NCI-H187 treated with DMSO at 0.1 percent for 48 hours (cell line): ENCODE measurements at places on chromosomes 6 and 20.

DNA sequence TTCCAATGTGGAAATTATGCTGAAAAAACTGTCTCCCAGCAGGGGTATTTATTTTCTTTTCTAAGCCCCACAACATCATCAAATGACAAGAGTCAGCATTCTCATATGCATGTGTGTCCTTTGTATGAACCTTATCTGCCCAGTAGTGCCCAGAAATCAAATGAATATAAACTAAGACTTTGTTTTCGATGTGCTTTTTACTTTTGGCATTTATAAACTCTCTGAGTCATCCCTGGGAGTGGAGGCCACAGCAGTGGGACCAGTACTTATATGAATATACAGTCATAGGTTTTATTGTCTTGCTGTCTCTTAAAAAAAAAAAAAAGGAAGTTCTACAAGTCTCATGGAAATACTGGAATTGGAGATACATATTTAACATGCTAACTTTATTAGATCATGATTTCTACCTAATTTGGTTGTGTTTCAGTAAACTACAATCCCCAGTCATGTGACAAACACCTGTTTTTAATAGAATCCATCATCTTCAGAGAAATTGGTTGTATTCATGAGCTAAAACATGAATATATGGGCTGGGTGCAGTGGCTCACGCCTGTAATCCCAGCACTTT lies 99.2 kb upstream of the TMEM181 start:
- DNase-seq, result no peak

DNA sequence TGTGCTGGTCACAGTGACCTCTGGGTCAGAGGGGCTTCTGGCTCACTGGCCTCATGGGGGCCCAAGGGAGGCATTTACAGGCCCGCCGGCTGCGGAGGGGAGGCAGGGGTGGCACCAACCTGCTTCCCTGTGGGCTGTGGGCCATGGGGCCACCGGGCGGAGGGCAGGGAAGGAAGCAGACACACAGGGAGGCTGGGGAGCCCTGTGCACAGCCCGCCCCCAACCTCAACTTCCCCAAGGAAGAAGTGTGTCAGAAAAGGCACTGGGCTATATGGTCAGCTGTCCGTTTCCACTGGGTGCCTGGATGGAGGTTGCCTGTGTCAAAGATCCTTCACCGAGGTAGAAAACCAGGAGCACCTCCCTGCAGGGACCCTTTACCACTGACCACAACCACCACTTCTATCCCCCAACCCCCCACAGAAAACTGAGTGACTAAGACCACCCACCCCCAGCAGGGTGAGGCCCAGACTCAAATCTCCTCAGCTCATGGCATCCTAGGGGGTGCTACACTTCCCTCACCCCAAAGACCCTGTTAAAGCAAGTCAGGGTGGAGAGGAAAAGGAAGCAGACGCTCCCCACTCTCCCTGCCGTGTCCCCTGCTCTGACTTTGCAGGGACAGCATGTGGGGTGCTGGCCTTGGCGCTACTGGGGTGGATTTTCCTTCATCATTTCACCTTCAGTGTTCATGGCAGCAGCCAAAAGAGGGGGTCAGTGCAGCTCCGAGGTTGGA lies 5.6 kb downstream of the CST3 start:
- no peak for DNase-seq

GRCh38 chr6:39228992-39229767 lies at the start of gene KCNK5:
Gene KCNK5 (minus strand): TSS chr6:39229475. CDS start chr6:39229111, 364 bp downstream.
- DNase-seq, result no peak

GRCh38 chr6:31734821-31735406 lies 1.4 kb downstream of the CLIC1 start:
- DNase-seq, result no peak

DNA sequence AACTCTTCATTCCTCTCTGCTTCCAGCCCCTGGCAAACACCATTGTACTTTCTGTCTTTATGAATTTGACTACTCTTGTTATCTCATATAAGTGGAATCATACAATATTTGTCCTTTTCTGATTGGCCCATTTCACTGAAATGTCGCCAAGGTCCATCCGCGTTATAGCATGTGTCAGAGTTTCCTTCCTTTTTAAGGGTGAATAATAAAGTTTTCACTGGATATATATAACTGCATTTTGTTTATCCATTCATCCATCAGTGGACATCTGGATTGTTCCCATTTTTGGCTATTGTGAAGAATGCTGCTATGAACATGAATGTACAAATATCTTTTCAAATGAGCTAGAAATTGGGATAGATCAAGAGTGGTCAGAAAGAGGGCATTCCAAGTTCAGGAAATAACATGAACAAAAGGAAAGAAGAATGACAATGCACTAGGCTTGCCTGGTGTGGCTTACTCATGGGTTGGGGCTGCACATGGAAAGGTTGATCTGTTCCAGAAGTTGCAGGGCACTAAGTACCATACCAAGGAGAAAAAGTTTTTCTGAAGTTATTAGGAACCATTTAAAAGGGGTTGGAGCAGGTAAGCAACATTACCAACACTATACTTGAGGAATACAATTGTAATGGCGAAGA lies 10.0 kb upstream of the L3MBTL3 start:
- no peak for DNase-seq

- DNase-seq, result no peak
These were observed 512.5 kb downstream of the BCKDHB start for GRCh38 chr6:80618953-80619352.

DNA sequence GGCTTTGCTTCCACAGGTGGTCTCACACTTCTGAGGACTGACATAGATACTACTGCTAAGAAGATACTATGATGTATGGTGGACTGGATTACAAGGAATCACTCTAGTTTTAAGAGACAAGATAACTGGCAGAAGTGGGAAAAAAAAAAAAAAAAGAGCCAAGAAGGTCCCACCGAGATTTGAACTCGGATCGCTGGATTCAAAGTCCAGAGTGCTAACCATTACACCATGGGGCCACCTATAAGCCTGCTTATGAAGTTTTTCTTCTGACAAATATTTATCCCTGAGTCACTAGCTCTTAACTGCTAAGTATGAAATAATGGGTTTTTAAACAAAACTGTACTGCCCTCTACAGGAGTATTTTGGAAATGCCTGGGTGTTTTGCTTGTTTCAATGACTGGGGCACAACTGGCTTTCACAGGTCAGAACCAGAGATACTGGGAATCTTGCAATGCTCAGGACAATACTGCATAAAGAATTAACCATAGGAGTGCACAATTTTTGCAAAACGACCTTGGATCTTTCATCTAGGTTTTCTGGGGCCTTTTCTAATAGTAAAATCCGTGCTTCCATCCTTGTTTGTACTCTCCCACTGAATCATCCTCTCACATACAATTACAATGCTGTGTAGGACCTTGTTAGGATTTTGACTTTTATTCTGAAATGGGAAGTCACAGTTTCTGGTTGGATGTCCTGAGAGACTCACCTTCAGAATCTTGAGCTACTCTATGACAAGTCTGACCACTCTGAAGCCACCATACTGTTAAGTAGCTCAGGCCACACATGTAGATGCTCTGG lies 116.3 kb downstream of the OR2B2 start:
- peak; percentile 58 for DNase-seq

- DNase-seq, result no peak
These were observed 23.3 kb downstream of the EDN3 start for GRCh38 chr20:59323731-59324130.

- DNase-seq, result no peak
These were observed 346.1 kb upstream of the CDH4 start for GRCh38 chr20:60905919-60906318.

DNA sequence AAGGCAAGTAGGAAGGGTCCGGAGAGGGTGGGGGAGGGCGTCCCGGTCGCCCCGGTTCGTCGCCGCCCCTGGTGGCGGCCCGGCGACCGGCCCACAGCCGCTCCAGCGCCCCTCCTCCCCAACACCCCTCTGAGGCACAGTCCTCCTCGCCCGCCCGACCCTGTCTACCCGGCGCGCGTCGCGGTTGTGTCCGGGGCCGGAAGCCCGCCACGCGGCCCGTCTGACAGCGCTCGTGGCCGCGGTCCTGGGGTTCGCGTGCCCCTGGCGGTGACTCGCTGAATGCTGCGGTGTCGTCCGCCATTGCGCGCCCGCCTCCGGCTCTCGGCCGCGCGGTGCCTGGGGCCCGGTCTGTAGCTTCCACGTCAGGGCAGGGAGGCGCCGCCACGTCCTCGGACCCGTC lies 335.3 kb upstream of the DEFB115 start:
- no peak for DNase-seq

- DNase-seq, result no peak
These were observed 44.2 kb downstream of the ZNF831 start for GRCh38 chr20:59207742-59208357.

DNA sequence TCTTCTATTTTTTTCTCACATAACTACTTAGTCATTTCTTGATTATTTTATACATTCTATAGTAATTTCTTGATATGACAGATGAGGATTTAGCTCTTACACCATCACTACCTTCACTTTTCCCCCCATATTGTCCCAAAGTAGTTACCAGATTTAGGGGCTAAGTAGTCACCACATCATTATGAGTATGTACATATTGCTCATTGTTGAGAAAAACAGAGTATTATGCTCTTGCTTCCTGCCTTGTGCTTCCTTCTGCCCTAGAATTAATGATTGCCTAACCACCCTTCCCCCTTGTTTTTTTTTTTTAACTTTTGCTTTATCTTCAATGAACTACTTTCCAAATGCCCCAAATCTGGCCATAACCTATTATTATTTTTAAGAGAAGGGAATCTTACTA lies 6.8 kb upstream of the HLA-B start:
- no peak for DNase-seq

DNA sequence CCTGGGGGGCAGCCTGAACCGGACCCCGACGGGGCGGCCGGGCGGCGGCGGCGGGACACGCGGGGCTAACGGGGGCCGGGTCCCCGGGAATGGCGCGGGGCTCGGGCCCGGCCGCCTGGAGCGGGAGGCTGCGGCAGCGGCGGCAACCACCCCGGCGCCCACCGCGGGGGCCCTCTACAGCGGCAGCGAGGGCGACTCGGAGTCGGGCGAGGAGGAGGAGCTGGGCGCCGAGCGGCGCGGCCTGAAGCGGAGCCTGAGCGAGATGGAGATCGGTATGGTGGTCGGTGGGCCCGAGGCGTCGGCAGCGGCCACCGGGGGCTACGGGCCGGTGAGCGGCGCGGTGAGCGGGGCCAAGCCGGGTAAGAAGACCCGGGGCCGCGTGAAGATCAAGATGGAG lies 636 bp downstream of the SRF start:
- DNase-seq, result no peak

GRCh38 chr6:22119500-22119899 lies 177.3 kb downstream of the PRL start:
- DNase-seq, result no peak

- no peak for DNase-seq
These were observed 68.9 kb upstream of the TBXT start for GRCh38 chr6:166236596-166236995.

DNA sequence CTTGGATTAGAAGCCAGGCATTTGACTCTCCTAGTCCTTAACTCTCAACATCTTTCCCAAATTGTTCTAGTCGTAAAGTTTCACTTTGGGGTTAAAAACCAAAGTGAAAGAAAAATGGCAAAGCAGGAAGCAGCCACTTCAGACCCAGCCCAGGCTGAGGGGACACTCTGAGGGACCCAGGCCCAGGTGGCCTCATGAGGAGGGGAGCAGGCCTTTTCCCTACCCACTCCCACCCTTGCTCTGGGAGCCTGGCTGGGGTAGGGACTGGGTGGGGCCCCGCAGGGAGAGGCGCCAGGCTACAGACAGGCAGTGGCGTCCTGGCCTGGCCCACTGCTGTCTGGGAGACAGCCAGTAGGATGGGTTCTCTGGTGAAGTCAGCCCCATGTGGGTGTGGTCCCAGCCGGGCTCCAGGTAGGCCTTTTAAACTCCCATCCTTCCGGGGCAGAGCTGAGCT lies 68.7 kb upstream of the MYL9 start:
- DNase-seq, result no peak

GRCh38 chr6:21098134-21098533 lies 495.4 kb upstream of the SOX4 start:
- DNase-seq, result no peak

DNA sequence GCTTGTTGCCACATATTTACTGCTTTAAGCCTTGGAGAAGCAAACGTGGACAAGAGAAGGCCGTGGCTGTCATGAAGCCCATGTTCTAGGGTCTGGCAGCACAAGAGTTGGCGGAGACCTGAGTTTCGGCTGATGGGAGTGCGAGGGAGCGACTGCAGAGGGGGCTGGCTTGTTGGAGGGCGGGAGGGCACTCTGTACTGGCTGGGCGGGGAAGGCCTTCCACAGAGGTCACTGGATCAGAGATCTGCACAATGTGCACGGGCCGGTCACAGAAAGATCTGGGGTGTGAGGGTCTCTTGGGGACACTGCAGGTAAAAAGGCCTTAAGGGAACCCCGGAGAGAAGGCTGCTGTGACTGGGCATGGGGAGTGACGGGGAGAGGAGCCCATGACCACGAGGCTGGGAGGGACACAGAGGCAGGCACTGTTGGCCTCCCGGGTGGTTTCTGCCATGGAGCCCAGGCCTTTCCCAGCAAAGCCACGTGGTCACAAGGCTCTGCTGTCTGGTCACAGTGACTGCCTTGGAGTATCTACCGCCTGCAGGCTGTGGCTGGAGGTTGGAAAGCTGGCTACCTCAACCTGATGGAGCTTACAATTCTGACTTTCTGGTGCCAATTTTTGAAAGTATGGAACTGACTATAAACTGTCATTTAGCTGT lies 23.8 kb downstream of the FOXC1 start:
- DNase-seq, result no peak

DNA sequence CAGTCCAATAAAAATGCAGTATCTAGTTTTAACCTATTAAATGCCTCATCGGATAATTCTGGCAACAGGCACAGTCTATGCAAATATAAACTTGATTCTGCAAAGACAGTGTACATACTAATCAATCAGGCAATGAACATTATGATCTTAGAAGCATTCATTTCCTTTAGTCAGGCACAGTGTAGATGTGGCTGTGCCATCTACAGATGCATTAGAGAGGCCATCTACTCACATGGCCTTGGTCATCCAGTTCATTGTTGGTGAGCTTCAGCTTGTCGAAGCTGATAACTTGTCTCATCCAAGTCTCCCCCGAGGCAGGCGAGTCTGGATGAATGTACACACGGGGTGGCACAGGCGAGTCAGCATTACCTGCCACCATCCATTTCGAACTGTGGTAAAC lies 7.9 kb downstream of the TBX18 start:
- DNase-seq, result no peak

GRCh38 chr6:32852844-32853540 lies 512 bp downstream of the TAP1 start:
- DNase-seq, result no peak

GRCh38 chr6:13709689-13710551 lies 1.7 kb downstream of the RANBP9 start:
- no peak for DNase-seq

- DNase-seq, result no peak
These were observed 763 bp downstream of the TMEM14A start for GRCh38 chr6:52671676-52672075.

DNA sequence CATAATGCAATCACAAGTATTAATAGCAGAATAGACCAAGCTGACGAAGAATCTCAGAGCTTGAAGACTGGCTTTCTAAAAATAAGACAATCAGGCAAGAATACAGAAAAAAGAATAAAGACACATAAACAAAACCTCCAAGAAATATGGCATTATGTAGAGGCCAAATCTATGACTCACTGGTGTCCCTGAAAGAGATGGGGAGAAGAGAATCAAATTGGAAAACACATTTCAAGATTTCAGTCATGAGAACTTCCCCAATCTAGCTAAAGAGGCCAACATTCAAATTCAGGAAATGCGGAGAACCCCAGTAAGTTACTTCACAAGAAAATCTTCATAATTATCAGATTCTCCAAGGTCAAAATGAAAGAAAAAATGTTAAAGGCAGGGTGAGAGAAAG lies 69.0 kb upstream of the PDE7B start:
- no peak for DNase-seq

- DNase-seq, result no peak
These were observed 7.4 kb downstream of the FAM209B start for GRCh38 chr20:56540415-56540814.
